ENCODE measurements at places on chromosomes 2 and 18. TPM values are rescaled to one million over a fixed set of nuclear protein-coding genes. Genes with fewer than 3 reads are reported as not detected.
A peak's percentile ranks its signal among the peaks of the same experiment; 100 is the strongest.

The DSG1 gene
- not detected for total RNA-seq

The PIEZO2 gene
- 0.91 TPM for total RNA-seq

The TUBB8B gene
- 0.35 TPM for total RNA-seq

DNA sequence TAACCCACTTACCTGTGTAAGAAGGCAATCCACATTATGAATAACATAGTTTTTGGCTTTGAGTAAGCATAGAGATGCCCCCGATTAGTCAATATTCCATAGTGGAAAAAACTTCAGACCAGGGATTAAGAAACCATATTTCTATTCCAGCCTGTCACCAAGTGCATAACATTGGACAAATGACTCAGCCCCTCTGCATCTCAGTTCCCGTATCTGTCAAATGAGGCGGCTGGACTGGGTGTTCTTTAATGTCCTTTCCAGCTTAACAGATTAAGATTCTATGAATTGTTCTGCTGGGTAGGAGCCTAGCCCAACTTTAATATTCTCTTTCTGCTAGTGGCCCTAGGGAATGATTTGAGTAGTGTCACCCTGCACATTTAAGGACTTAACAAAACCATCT, 11.8 kb upstream of the FTCDNL1 start:
- DNase-seq, result no peak

GRCh38 chr2:225025917-225026571, 16.2 kb downstream of the DOCK10 start:
- DNase-seq, result no peak

- no peak for DNase-seq
These were observed 96.2 kb upstream of the PDE1A start for GRCh38 chr2:182522972-182523473.

GRCh38 chr2:11681722-11682589, 12.0 kb upstream of the NTSR2 start:
- DNase-seq, result peak; percentile 72

GRCh38 chr2:40510304-40510703, 58.4 kb upstream of the SLC8A1 start:
- DNase-seq, result no peak

DNA sequence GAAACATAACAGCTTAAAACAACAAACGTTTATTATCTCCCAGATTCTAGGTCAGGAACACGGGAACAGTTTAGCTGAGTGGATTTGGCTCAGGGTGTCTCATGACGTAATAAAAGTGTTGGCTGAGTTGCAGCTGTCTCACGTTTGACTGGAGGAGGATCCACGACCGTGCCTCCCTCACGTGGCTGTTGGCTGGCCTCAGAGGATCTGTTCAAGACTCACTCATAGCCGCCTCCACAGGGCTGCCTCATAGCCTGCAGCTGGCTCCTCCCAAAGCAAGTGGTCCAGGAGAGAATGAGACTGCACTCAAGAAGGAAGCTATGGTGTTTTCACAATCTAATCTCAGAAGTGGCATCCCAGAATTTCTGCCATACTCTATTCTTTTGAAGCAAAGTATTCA, 167.1 kb downstream of the RPRM start:
- no peak for DNase-seq

GRCh38 chr2:128252501-128252900, 66.2 kb downstream of the HS6ST1 start:
- no peak for DNase-seq

DNA sequence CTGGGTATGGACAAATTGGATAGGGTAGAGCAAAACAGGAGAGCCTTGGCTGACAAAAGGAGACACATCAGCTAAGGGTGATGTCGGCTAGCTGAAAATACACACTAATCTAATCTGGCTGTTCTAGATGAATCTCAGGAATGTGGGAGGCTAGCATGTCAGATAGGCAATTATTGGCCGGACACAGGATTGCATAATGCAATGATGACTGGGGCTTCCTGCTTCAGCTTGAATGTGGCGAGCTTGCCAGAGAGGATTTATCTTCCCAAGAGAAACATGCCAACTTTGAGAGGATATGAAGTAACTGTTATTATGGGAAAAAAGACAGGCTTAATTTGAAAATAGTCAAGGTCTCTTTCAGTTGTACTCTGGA, 102.4 kb downstream of the TRIB2 start:
- DNase-seq, result peak; percentile 16

DNA sequence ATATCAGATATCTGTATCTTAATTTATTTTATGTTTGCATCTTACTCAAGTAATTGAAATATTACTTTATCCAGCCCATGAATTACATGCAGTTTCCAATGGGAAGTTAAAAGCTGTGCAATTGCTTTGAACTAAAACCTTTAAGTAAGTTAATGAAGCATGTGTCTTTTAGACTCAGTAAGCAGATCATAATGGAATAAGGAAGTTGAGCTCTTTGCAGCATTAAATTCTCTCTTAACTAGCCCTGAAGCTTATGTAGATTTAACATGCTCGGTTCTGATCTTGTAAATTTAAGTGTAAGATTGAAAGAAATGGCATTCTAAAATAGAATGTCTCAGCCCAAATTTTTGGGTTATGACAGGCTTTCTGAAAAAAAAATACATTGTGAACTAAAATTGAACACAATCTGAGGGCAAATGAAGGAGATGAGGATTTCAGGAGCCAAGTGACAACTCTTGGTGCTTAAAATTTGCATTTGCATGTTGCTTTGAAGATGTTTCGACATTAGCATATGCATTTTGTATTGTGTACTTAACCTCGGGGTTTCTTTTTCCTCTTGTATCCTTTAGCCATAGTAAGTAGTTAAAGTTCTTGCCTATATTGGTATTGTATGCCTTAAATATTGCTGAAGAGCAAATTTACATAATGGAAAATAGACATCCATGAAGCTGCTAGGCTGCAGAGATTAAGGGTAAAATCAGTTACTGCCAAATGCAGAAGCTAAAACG, 297.8 kb upstream of the KCNJ3 start:
- no peak for DNase-seq

GRCh38 chr18:60981682-60982328, 351.4 kb upstream of the CDH20 start:
- no peak for DNase-seq

- DNase-seq, result no peak
These were observed 179.2 kb downstream of the MEMO1 start for GRCh38 chr2:31831585-31831984.

DNA sequence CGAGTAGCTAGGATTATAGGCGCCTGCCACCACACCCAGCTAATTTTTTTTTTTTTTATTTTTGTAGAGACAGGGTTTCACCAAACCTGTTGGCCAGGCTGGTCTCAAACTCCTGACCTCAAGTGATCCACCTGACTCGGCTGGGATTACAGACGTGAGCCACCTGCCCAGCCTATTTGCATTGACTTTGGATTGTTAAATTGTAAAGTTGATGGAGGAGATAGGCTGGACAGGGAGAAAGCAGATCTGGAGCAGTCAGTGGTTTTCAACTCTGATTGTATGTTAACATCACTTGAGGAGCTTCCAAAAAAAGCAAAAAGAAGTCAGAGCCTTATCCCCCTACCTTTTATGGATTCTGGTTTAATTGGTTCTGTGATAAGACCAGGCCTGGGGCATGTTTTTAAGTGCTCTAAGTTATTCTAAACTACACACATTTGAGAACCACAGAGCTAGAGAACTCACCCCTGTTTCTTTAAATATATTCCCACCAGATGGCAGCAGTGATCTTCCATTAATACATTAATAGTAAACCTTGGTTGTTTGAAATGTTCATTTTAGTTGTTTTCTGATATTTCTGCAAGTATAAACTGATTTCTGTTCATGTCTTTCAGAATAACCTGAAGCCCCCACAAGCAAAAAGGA, 7.5 kb downstream of the C2orf49 start:
- DNase-seq, result no peak

DNA sequence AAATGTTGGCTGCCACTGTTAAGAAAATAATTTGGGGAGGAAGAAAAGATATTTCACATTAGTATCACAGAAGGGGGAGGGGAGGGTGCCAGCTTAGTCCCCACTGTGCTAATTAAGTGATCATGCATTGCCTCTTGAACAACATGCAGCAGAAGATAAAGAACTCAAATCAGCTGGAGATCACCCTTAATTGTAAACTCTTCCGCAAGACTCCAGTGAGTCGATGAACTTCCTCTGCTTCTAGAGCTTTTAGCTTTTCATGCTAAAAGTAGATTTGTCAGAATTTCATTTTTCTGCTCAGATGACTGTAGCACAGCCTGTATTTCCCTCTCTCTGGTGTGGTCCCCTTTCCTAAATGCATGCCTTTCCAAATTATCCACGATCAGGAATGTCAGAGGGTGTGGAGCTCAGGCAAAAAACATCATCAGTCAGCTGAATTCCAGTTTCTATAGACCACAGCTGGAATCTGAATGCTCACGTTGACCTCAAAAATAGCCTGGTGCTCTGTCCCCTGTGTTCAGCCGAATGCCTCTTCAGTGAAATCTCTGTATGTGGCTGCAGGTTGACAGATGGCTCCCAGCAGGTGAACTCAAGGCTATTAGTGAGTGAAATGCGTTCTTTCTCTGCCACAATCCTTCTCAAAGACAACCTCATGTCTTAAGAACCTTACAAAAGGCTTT, 156.8 kb upstream of the UNC80 start:
- DNase-seq, result no peak

DNA sequence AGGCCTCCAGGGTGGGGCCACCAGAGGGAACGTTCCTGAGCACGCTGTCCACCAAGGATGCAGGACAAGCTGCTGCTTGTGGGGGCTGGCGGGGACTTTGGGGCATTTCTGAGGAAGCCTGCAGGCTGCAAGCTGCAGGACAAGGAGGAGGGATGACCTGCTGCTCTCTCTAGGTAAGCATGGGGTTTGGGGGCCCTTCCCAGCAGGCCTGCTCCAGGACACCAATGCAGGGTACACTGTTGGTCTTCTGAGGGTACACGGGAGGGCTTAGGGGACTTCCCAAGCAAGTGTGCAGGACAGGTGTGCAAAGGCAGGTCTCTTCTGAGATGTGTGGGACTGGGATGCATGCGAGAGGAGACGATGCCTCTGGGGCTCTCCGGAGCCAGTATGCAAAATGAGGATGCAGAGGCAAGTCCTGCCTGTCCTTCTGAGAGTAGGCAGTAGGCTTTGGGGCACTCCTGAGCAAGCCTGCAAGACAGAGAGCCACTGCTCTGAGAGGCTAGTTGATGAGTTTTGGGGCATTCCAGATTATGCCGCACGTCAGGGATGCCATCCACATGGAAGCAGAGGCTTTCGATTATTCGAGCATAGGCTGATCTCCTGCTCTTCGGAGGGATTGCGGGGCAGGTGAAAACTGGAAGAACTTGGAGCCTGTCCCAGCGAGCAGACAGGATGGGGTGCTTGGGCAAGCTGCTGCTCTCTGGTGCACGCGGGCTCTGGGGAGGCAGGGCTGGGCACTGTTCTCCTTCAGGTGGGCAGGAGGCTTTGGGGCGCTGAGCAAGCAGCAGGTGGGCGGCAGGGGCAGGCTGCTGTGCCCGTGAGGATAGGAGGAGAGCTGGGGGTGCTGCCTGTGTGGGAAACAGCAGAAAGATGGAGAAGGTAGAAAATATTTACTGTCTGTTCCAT, 44.6 kb downstream of the CNGA3 start:
- DNase-seq, result no peak

DNA sequence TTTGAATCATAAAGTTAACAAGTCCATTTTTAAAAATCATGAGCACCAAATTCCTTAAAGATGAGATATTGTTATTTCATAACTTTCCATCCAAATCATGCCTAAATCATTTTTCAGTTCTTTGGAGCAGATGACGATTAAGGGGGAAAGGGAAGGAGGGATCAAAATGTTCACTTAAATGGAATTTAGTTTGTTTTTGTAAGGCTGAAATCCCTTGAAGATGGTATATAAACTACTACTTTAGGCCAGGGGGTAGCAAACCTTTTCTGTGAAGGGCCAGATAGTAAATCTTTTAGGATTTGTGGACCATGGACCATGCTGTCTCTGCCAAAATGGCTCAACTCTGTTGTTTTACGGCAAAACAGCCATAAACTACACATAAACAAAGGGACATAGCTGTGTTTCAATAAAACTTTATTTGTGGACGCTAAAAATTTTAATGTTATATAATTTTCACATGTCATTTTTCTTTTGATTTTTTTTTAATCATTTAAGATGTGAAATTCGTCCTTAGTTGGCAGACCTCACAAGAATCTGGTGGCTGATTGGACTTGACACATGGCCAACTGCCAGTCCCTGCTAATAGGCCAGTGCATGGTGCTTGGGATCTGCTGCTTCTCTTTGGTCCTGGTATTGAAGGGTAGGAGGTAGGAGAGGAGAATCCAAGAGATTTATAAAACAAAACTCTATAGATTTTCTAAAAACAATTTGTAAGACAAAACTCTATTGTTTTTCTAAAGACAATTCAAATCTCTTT, 52.0 kb upstream of the RTN4 start:
- no peak for DNase-seq

DNA sequence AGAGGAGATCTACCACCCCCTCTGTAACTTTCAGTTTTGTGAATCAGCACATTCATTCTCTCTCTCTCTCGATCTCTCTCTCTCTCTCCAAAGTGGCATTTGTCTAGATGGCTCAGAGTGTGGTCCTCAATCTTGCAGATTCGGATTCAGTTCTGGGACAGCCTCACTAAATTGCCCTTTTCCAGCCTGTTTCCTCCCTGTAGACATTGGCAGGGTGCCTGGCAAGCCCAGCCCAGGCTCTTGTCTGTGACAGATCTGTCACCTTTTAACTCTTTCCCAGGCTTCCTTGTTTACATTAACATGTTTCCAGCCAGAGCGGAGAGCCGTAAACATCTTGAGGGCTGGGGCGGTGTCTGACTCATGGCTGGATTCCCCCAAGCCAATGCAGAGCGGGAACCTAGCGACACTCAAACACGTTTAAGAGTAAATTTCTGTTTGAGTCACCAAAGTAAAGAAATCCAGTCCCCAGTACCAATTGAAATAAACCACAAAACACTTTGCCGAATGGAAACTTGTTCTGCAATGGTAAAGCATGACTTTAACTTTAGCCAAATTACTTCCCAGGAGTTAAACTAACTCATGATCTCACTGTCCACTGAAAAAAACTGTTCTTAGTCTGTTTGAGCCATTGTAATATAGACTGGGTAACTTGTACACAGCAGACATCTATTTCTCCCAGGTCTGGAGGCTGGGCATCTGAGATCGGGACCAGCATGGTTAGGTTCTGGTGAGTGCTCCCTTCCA, 6.6 kb upstream of the CYP27C1 start:
- peak; percentile 85 for DNase-seq

GRCh38 chr2:56456791-56457190, 273.0 kb downstream of the CCDC85A start:
- DNase-seq, result no peak

GRCh38 chr2:65411056-65411795, 21.2 kb downstream of the SPRED2 start:
- no peak for DNase-seq

DNA sequence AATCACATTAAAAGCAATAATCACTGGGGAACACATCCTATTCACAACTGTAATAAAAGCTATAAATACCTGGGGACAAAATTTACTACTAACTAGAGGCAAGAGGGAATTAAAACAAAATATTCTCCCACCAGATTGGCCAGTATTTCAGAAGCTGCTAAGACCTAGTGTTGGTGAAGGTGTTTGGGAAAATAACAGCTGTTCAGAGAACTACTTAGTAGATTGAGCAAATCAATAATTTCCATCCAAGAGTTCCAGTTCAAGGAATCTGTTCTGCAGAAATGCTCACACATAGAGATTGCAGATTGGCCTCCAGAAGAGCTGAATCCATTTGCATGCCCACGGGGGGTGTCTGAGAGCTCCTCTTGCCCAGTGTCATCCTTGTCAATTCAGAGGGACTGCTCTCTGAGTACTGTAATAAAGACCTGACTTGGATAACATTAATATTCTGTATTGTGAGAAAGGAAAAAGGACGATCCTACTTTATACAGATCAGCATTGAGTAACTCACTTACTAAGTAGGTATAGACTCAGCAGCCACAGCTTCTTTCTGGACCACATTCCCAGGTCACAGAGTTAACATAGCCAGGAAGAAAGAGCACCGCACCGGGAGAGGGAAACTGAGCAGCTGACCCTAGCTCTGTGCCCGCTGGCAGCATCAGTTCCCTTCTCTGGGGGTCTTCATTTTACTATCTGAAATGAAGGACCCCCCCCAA, 5.6 kb downstream of the TUBB6 start:
- DNase-seq, result no peak
